CD4-positive, alpha-beta memory T cell (primary cell): ENCODE measurements at places on chromosomes 3 and 15. TPM values are rescaled to one million over a fixed set of nuclear protein-coding genes. Genes with fewer than 3 reads are reported as not detected.

Gene STRA6
- total RNA-seq, result not detected

Gene ALDH1A2
- total RNA-seq, result 0.15 TPM

GRCh38 chr15:84828086-84828908 lies 11.1 kb downstream of the ALPK3 start:
- H3K4me1 ChIP-seq, result no peaks in the 10 kb centered on the region
- H3K4me3 ChIP-seq, result no peak overlapping the region
- H3K36me3 ChIP-seq, result no peaks in the 10 kb centered on the region

GRCh38 chr3:29335438-29335837 lies 54.6 kb downstream of the RBMS3 start:
- no peaks in the 10 kb centered on the region for H3K4me1 ChIP-seq
- no peaks in the 10 kb centered on the region for H3K36me3 ChIP-seq
- no peak for DNase-seq
- H3K4me3 ChIP-seq, result no peak overlapping the region
- H3K27ac ChIP-seq, result no peak overlapping the region
- no peaks in the 10 kb centered on the region for H3K27me3 ChIP-seq

DNA sequence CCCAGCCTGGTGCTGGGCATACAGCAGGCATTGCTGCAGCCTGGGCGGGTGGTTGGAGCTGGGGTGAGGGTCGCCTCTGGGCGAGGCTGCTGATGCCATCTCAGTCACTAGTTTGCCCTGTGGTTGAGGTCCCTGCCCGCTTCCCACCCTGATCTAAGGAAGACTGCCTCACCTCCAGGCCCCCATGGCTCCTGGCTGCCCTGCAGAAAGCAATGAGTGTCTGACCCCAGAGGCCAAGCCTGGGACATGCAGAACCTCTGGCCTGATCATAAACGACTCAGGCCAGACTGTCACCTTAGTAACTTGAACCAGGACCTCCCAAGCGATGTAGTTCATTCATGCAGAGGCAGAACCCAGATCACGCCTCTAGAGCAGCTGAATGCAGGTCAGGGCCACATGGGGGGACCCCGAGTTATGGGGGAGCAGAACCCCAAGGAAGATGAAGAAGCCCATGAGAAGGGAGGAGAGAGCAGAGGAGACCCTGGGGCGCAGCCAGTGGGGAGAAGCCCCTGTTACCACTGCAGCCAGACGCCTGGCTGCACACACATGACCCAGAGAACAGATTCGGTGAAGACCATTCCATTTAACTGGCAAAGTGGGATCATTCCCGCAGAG lies 213.9 kb downstream of the TBC1D2B start:
- H3K4me3 ChIP-seq, result no peak overlapping the region
- H3K27me3 ChIP-seq, result no peaks in the 10 kb centered on the region
- H3K4me1 ChIP-seq, result no peaks in the 10 kb centered on the region
- DNase-seq, result no peak
- no peaks in the 10 kb centered on the region for H3K36me3 ChIP-seq
- no peak overlapping the region for H3K27ac ChIP-seq

GRCh38 chr3:157063926-157064325 lies 96.0 kb downstream of the CCNL1 start:
- no peak for DNase-seq
- H3K27ac ChIP-seq, result no peak overlapping the region
- no peaks in the 10 kb centered on the region for H3K36me3 ChIP-seq
- peaks cover 38% of the 10 kb centered on the region for H3K4me1 ChIP-seq
- no peak overlapping the region for H3K4me3 ChIP-seq
- no peaks in the 10 kb centered on the region for H3K27me3 ChIP-seq

GRCh38 chr3:69665026-69665737 lies 74.1 kb upstream of the MITF start:
- no peak overlapping the region for H3K4me3 ChIP-seq
- DNase-seq, result no peak
- H3K27ac ChIP-seq, result no peak overlapping the region
- H3K27me3 ChIP-seq, result no peaks in the 10 kb centered on the region
- no peaks in the 10 kb centered on the region for H3K36me3 ChIP-seq
- no peaks in the 10 kb centered on the region for H3K4me1 ChIP-seq
